ENCODE measurements at places on chromosomes 16 and 17. TPM values are rescaled to one million over a fixed set of nuclear protein-coding genes. Genes with fewer than 3 reads are reported as not detected.

Gene GJD3
- 0.38 TPM for total RNA-seq

Gene EPX
- 0.22 TPM for total RNA-seq

- no peak for DNase-seq
Measured at GRCh38 chr16:30660424-30661261, 2.4 kb downstream of the FBRS start.

Gene KRT27
- not detected for total RNA-seq

Gene SEPTIN12
- total RNA-seq = not detected

GRCh38 chr17:42760652-42761581 is at the start of gene RAMP2:
Gene RAMP2, plus strand, starts transcription at chr17:42761227. Its CDS starts 35 bp downstream, at chr17:42761262.
- DNase-seq = no peak

DNA sequence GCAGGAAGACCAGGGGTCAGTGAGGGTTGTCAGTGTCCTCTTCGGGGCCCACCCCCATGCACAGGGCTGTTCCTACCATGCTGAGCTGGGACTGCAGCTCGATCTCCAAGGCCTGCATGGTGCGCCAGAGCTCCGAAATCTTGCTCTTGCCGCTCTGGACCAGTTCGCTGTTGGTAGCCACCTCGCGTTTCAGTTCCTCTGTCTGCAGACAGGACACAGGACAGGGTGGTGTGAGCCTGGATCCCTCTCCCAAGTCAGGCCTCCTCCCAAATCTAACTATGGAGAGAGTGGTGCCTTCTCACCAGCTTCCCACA is 90.9 kb downstream of the GOSR1 start:
- DNase-seq = no peak

GRCh38 chr17:53101706-53102105 is 721.0 kb upstream of the KIF2B start:
- DNase-seq = no peak

DNA sequence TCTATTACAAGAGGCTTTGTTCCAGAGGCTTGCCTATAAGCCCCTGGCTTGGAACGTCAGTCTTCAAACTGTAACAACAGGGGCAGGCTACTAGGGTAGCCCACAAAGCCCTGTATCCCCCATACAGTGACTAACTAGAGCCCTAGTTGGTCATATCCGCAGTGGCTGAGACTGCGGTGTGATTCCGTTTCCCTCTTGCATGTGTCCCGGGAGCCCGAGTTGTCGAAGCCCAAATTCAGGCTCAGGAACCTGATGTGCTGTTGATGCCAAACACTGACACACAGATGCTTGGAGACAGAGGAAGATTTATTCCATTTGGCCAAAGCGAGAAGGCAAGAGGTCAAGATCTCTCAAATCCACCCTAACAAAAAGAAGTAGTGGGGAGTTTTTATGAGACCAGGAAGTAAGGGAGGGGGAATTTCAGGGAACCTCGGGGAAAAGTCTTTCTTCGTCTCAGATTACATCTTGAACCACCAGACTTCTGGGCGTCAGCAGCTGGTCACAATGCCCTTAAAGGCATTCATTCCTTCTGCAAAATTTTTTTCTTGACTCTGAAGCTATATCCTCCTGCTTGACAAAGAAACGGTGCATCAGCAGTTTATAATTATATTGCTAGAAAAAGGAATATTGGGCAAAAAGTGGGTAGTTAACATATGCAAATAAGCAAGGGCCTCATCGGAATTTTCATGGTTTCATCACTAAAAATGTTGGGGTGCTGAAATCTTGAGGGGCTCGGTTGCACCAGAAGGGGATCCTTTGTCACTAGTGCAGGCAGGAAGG is 879 bp downstream of the SLFN5 start:
- DNase-seq = no peak

DNA sequence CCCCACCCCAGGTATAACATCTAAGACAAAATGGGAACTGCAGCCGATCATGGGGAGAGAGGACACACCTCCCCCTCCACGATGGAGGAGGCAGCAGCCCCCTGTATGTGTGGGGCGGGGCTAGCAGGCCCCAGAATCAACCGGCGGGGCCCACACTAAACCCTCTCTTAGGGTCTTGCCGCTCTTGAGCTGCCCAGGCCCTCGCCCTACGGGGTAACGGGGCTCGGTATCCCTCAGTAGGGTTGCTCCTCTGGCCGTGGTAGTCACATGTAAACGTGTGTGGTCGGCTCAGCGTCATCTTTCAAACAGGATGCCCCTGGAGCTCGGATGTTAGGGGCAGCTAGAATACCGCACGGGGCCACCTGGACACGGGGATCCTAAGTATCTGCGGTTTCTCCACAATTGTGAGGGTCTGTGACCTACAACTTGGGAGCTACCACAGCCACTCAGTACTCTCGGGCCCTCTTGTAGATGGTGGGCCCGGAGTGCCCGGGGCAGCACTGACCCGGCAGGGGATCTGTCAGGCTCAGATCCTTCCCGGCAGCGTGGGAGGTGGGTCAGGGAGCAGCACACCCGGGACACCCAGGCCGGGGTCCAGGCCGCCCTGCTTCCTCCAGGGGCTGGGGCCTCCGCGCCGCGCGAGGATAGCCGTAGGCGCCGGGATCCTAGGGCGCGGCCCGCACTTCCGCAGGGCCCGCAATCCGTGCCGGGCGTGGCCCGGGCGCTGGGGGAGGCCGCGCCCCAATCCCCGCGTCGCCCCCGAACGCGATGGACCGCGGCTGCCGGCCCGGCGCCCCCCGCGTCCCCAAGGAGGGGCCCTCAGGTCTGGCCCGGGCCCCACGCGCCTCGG is 781 bp downstream of the ARHGDIA start:
- DNase-seq = peak; percentile 36

- DNase-seq = no peak
Measured at GRCh38 chr17:29344201-29344856, 45.8 kb upstream of the TAOK1 start.

Gene IGF2BP1
- total RNA-seq = 318 TPM

DNA sequence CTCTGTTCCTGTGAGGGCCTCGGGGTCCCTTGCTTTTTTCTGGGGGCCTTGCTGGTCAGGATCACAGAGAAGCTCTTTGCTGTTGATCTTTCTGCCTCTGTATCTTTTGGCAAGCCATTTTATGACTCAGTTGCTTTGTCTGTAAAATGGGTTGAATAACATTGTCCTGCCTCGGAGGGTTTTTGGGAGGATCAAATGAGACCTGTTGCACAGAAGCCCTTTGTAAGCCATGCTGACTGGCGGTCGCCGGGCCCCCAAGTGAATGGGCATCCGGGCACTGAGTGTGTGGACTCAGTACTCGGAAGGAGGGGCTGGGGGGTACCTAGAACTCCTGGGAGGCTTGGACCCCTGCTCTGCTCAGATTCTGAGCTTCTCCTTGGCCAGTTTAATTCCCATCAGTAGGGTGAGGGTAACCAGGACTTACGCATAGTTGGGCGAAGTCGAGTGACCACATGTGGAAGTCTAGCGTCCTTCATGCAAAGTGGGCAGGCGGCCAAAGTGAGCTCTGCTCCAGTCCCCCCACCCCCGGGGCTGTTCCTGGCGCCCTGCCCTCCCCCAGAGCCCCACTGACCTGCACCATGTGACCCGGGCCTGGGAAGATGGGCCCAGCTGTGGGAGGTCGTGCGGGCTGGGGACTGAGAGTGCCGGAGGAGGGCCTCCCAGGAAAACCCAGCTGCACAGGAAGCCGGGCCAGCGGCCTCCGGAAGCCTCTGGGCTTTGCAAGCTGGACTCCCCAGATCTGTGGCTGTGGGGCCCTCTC is 284.0 kb downstream of the SEC14L1 start:
- DNase-seq = peak; percentile 38

GRCh38 chr16:10923146-10923649 is 19.1 kb downstream of the DEXI start:
- no peak for DNase-seq

GRCh38 chr17:21679256-21680146 is 12.8 kb upstream of the KCNJ18 start:
- no peak for DNase-seq

- peak; percentile 78 for DNase-seq
Measured at GRCh38 chr17:8629371-8630226, 926 bp downstream of the MYH10 start.

Gene PRSS22
- not detected for total RNA-seq

DNA sequence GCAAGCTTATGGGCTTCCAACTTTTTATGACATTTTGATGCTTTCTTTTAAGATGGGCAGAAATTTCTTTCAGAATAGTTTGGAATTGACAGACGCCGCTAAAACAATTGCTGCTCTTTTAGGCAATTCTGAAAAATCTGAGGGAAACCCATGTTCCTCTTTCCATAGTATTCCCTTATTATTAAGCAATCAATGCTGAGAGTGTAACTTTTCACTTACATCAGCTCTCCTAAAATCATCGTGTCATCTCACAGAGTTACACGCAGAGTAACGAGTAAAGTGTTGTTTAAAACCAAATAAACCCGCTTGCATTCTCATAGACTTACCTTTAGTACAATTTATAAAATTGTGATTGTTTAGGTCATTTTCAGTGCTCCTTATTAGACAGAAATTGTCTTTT is 150.6 kb downstream of the MAF start:
- no peak for DNase-seq

DNA sequence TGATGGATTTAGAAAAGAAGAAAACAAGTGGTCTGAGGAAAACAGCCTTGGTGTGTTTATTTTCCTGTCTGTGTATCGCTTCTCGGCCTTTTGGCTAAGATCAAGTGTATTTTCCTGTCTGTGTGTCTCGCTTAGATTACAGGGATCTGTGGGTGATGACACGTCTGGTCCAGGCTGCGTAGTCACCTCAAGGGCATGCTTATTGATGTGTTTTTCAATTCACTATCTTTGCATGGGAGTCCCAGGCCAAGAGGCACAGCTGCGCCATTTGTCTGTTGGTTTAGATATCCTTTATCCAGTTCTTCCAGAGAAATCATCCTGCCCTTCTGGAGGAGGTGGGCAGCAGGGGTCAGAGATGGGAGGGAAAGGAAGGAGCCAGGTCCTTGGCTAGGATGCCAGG is 47.1 kb upstream of the STH start:
- no peak for DNase-seq

- DNase-seq = no peak
Measured at GRCh38 chr17:67401598-67402504, 24.8 kb downstream of the PITPNC1 start.

Gene TGFB1I1
- total RNA-seq = 0.85 TPM

Gene CRISPLD2
- total RNA-seq = 0.22 TPM

Gene PPM1D
- 19.0 TPM for total RNA-seq

DNA sequence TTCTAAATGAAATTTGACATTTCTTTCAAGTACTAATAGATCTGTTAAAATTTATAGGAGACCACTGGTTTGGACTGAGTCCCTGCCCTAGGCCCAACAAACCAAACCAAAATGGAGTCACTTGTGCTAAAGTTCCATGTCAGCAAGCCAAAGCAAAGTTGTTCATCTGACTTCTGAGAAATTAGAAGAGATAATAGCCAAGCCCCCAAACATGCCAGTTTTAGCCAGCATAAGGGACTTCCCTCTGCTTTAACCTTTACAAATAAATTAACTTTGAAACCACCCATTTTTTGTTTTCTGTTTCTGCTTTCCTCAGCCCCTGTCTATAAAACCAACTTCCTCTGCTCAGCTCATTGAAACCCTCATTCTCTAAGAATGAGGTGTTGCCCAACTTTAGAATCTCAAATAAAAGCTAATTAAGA is 18.9 kb downstream of the CDR2 start:
- no peak for DNase-seq

Gene PRDM7
- not detected for total RNA-seq

DNA sequence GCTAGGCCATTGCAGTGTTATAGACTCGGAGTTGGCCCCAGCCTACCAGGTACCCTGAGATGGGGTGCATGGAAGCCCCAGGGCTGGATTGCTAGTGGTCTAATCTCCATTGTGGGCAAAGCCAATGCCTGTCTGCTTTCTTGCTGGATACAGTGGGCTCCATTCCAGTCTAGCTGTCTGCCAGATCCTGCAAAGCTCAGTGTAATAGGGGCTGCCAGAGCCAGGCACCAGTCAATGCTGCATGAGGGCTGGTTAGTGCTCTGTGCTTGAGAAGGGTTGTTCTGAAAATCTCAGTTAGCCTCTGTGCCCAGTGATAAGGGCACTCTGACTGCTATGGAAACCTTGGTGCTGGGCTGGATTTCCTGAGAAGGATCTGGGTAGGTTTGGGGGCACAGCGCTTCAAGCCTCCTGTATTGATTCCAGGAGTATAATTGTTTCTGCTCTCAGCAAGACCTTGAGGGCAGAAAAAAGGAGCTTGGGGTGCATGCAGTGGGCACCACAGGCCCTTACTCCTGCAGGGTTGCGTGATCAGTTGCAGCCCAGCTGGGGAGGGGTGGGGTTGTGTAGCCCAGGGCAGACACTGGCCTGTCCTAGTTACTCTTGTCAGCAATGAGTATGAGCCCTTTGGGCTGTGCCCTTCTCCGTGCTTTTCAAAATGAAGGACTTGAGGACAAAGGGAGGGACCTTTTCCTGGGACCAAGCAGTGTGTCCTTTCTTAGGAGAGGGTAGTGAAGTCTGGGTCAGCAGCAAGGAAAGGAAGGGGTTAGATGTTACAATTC is 19.0 kb downstream of the SMPD3 start:
- DNase-seq = no peak

GRCh38 chr16:57630931-57631845 is 2.8 kb downstream of the ADGRG1 start:
- no peak for DNase-seq

DNA sequence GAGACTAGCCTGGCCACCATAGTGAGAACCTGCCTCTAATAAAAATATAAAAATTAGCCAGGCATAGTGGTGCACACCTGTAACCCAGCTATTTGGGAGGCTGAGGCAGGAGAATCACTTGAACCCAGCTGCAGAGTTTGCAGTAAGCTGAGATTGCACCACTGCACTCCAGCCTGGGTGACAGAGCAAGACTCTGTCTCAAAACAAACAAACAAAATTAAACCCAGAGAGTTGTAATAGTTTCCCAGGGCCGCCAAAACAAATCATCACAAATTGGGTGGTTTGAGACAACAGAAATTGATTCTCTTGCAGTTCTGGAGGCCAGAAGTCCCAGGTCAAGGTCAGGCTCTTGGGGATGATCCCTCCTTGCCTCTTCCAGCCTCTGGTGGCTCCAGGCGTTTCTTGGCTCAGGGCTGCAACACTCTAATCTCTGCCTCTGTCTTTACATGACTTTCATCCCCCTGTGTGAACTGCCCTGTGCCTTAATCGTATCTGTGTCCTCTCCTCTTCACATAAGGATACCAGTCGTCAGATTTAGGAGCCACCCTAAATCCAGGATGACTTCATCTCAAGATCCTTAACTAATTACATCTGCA is 100.3 kb upstream of the NOL11 start:
- DNase-seq = no peak

DNA sequence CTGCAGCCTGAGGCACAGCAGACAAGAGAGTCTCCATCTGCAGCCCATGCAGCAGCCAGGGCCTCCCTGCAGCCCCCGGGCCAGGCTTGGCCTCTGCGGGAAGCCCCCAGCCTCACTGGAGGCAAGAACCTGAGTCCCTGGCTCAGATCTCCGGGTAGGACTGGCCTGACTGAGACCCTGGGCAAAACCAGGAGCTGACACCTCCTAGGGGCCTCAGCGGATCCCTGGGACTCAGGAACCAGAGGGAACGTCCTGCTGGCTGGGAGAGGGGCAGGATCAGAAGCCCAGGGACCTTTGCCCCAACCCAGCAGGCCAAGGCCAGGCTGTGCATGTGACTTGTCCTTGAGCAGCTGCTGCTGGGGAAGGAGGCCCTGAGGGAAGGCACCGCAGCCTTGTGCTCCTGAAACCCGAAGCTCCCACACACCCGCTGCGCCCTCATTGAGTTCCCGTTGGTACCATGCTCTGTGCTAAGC is 1.7 kb upstream of the PRSS21 start:
- no peak for DNase-seq
